Activated CD8-positive, alpha-beta memory T cell treated with anti-CD3 and anti-CD28 coated beads, Interleukin-2, amount 10 ng/mL, durations not matched to agents 7 days and 5 days (primary cell): ENCODE measurements at places on chromosomes 6 and 20.

DNA sequence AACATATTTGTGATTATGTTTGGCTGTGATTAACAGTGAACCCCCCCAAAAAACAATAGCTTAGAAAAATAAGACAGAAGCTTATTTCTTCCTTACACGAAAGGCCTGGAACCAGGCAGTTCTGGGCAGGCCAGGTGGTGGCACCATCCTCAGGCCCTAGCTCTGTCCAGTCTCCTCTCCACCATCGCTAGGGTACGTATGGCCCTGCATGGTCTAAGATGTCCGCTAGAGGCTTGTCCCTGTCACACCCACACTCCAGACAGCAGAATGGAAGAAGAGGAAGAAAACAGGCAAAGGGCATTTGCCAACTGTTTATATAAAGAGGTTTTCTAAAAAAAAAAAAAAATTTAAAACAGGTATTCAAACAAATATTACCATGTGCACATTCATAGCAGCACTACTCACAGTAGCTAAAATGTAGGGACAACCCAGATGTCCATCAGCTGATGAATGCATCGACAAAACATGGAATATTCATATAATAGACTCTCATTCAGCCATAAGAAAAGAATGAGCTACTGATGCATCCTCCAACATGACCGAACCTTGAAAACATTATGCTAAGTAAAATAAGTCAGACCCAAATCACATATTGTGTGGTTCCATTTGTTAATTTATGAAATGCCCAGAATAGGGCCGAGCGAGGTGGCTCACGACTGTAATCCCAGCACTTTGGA lies 6.7 kb downstream of the TGM3 start:
- no peak for DNase-seq

DNA sequence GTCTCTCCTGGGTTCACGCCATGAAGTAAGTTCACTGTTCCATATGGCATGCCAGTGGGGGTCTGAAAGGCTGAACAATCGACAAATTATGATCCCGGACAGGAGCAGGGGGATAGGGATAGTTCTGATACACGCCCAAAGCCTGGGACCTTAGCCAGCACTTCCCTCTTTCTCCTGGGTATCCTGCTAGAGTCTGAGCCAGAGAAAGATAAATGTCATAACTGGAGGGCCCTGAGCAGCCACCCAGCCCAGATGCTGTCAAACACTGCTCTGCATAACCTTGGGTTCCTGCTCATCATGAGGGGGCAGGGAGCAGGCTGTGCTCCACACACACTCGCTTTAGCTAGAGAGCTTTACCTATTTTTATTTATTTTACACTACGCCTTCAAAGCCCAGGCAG lies 12.3 kb downstream of the EDEM2 start:
- no peak for DNase-seq

DNA sequence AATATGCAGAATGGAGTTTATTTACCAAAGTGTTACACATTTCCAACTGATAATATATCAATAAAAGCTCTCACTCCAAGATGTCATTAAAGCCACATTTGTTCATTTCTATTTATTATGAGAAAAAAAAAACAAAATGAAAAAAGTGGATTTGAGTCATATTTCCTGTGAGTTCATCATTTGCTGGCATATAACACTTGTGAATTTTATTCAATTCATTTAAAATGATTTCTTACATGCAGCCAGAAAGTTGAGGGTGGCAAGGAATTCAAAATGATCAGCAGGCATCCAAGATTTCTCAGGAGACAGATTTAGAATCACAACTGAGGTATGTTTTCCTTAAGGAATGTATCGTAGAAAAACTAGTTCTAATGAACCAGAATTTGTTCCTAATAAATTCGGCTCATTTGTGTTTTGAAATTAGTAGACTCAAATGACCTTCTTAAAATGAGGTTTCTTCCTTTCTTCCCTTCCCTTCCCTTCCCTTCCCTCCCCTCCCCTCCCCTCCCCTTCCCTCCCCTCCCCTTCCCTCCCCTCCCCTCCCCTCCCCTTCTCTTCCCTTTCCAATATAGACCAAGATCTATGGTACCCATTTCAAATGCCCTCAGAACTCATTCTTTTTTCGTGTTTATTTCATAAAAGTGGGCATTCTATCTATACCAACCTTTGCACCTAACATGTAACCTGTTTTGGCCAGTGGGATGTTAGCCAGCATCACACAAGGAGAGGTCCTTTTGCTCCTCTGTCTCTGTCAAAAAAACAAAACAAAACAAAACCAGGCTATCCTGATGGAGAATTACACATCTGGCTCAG lies 357.9 kb upstream of the TSHZ2 start:
- no peak for DNase-seq

DNA sequence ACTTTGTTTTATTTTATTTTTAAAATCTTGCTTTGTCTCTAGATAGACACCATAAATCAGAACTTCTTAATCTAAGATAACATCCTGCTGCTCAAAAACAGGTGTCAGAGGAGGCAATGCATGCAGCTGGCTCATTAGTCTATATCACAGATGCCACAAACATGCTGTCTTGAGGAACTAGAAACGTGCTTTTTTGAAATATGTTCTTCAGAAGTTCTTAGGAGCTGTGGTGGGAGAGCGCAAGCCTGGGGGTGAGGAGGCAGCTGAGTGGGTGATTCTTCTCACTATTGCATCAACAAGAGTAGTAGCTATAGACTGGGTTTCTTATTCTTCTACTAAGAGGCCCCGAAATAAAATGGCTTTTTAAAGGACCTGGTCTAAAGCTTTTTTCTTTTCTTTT lies 23.4 kb downstream of the IL22RA2 start:
- DNase-seq, result no peak

- peak; percentile 64 for DNase-seq
Observed at GRCh38 chr6:137870744-137871247, 3.7 kb downstream of the TNFAIP3 start.

DNA sequence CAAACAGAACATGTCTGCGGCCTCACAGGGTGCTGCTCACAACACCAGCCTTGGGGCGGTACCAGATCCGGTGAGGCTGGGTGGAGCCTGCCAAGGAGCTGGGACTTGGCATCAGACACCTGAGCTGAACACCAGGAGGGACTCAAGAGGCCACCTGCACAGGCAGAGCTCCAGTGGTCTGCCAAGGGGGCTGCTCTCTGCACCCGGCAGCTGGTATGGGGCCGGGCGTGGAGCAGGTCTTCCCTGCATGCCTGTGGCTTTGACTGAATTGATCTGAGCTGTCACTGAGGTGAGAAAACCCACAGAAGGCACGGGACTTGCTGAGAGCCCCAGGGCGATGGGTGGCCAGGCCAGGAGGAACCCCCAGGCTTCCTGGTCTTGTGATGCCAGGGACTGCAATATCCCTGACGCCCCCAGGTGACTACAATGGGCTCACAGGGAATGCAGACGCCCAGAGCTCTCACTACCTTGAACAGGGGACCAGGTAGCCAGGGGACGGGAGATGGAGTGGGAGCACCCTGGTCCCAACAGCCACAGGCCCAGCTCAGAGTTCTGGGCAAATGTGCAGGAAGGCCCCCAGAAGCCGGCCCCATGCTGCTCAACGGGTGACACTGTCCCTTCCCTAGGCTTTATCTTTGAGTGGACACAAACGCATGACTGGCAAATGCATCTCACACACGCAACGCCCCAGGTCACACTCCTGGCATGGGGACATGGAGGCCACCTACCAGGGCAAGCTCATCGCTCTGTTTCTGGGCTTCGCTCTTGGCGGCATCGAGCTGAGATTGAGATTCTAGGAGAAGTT lies 48.2 kb downstream of the DSTN start:
- peak; percentile 31 for DNase-seq

GRCh38 chr6:27532820-27533538 lies 60.1 kb upstream of the ZNF184 start:
- DNase-seq, result no peak

DNA sequence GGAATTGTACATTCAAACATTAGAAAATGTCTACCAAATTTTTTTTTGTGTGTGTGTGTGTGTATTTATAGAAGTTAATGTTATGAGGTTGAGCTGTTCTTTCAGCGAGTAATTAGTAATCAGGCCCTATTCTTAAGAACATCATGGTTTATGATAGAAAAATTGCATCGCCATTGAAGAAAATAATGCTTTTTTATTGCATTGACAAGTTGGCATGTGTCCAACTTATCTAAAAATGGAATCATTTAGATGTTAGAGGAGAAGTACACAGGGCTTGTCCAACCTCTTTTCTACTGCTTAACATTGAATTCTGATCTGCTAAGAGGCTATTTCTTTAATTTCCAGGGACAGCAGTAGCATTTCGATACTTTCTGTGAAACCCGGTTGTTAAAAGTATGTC lies 61.6 kb upstream of the ADGRG6 start:
- DNase-seq, result no peak

DNA sequence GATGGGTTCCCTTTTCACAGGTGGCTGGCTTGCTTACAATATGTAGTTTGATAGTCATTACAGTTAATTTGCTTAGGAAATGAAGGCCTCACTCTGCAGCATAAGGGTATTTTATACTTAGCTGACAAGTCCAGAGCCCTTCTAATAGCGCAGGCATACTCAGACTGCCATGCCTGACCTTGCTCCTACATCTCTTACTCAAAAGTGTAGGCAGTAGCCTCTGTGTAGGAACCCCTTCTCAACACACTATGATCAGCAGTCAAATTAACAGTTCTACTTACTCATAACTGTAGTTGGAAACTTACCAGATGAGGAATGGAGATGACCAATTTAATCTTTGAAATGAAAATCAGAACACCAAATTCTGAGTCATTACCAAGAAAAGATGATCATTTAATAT lies 373.5 kb downstream of the TBC1D32 start:
- DNase-seq, result no peak

DNA sequence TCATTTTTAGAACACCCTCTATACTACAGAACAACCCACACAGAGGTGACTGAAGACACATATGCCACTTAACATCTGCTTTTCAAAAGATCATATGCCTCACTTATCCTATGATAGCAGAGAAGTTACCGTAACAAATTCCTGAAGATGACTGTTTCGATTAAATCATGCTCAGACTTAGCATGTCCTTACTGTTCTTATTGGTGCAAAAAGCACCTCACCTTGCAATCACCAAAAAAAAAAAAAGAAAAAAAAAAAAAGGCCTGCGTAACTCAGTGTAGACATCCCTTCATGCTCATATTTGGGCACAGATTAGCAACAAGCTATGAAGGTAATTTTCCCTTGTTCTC lies 17.7 kb upstream of the DST start:
- no peak for DNase-seq

DNA sequence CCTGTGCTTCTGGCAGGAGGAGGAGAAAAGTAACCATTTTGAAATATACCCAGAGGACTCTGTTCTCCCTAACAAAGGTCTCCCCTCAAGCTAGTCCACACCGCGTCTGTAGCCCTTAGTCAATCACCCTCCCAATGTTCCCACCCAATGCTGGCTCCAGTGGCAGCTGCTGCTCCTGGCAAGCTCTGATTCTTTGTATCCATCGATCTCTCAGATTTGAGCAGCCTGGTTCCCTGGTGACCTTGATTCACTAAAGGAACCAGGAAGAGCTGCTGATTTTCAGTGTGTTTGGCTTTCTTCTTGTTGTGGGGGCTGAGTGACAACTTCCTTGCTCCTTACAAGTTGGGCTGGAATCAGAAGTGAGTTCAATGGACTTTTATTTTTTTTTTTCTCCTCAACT lies 68.5 kb downstream of the FOXC1 start:
- DNase-seq, result no peak

DNA sequence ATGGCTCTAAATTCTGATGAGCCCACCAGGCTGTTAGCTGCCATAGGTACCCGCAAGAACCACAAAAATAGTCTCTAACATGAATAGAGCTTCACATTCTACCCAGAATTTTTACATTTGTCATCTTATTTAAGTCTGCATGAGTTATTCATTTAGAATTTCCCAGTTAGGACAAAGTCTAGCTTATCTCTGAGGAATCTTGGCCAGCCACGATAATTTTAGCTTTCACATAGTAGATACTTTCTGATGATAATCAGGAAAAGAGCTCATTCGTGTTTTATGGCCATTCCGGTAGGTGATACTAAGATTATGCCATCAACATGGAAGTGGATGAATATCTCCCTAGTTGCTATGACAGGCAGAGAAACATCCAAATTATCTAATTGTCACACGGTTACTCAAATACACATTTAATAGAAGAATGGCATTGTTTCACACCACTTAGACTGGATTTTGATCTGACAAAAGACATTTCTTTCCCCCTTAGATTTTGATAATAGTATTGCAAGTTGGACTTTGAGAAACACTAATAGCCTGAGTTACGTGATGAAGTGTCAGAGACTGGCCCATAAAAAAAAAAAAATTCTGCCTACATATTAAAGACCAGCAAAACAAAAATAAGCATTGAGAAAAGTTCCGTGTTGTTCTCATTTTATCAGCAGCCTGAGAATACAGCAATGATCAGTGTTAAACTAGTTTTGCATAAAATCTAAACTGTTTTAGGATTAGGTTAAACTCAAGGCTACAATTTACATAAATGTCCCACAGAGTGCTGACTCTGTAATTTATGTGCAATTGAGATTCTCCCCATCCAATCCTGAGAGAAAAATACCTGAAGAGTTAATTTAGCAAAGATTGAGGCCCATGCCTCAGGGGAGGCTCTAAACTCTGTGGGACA lies 397.5 kb upstream of the ARID1B start:
- no peak for DNase-seq

DNA sequence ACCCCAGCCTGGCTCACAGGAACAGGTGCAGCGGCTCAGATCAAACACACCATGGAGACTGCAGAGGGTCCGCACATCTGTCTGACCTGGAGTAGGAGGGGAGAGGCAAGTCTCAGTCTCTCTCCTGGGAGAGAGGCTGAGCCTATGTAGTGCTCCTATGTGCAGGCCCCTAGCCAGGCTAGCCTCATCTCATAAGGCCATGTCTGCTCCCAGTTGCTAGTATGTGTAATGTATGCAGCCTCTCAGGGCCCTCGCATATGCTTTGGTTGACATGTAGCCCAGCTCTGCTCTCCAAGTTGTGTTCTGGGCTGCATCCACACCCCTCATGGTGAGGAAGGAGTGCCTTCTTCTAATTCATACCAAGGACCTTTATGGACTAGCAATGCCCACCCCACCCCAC lies 11.8 kb downstream of the TNXB start:
- no peak for DNase-seq

- no peak for DNase-seq
Observed at GRCh38 chr6:56655249-56655648, 12.6 kb upstream of the DST start.

DNA sequence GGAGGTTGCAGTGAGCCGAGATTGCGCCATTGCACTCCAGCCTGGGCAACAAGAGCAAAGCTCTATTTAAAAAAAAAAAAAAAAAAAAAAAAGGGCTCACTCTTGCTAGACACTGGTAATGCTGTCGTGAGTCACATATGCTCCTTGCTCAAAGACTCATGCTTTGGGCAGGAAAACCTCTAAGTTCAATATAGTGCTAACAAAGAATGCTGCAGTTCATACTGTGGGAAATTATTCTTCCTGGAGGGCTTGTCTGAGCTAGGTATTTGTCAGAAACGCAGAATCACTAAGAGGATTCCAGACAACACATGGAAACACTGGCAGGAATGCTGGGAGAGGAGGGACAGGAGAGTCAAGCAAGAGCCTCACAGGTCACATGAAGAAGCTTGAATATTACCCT lies 2.3 kb upstream of the LYRM2 start:
- DNase-seq, result no peak
